ENCODE measurements at places on chromosomes 2 and 18.

DNA sequence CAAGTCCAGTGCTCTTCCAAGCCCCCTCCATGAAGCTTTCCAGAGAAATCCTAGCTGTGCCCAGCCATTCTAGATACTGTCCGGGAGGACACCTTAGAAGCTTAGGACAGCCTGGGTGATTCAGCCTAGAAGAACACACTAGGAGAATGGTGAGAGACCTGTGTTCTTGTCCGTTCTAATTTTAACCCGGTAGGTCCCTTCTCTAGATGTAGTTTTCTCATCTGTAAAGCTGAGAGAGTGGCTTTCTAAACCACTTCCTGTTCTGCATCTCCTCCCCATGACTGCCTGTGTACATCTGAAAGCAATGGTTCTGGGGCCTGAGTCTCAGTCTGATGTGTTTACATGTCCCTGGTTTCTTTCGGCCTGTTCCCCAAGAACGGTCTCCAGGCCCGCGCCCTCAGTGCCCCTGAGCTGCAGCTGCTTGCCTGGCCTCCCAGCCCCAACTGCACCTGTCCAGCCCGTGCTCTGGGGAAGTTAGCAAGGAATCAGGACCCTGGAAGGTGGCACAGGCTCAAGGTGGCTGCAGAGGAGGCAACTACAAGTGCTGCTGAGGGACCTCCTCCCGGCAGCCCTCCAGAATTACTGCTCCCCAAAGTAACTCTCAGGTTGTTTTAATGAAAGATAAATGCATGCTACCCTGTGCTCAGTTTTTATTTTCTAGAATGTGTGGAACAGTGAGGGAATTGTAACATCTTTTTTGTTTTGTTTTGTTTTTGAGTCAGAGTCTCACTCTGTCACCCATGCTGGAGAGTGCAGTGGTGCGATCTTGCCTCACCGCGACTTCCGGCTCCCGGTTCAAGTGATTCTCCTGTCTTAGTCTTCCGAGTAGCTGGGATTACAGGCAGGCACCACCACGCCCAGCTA lies 105.9 kb downstream of the LBH start:
- DNase-seq, result no peak

- DNase-seq, result no peak
These were observed 105.5 kb upstream of the ASB18 start for GRCh38 chr2:236369661-236370062.

DNA sequence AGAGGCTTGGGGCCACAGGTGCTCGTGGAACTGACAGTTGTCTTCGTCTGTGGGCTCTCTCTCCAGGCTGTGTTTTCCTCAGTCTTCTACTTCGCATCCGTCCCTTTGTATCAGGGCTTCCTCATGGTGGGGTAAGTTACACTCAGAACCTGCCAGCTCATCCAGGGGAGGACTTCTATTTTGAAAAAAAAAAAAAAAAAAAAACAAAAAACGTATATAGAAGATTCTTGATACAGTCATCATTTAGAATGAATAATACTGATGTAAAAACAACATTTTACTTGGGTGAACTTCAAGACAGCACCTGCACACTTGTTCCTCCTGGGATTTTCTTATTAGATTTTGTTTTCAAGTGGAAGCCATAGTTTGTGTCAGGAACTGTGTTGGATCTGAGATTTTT lies 47.7 kb upstream of the NFATC1 start:
- DNase-seq, result no peak

GRCh38 chr2:111169924-111170323 lies 49.2 kb downstream of the BCL2L11 start:
- DNase-seq, result no peak

DNA sequence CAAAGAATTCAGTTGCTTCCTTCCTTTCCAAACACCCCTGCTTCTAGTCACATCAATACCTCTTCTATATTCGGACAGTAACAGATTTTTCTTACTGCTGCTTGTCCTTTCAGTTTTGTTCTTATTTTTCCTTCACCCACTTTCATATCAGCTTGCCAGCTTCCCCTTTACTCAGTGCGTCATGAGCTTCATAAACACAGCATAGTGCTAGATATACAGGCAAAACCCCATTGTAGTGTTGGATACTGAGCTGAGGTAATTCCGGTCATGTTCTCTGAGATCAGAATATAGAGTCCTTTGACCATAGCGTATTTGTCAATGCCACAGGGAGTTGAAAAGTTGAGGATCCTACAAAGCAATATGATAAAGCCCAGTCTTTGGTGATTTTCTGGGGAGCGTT lies 2.4 kb downstream of the FARP2 start:
- no peak for DNase-seq

GRCh38 chr2:134368009-134368817 lies 114.3 kb downstream of the MGAT5 start:
- DNase-seq, result no peak

Measured in stimulated activated CD4-positive, alpha-beta T cell treated with anti-CD3 and anti-CD28 coated beads, Interleukin-2, amount 100 ng/mL, for 4 hours (primary cell).